ENCODE measurements at places on chromosomes 12 and 14.

GRCh38 chr14:100470523-100470897 is 116.7 kb downstream of the BEGAIN start:
- no peak for DNase-seq

DNA sequence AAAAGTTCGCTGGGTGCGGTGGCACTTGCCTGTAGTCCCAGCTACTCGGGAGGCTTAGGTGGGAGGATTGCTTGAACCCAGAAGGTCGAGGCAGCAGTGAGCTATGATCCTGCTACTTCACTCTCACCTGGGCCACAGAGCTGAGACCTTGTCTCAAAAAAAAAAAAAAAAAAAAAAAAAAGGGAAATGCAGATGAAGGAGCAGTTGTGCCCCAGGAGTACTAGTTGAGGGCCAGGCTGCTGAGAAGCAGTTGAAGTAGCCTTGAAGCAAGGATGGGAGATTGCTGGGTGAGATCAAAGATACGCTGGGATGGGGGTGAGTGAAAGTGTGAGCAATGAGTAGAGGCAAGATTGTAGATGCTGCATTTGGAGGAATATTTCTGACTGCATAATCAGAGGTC is 93.4 kb upstream of the DNM1L start:
- no peak for DNase-seq

GRCh38 chr12:62716866-62717525 is 218.0 kb downstream of the PPM1H start:
- no peak for DNase-seq

- no peak for DNase-seq
Measured at GRCh38 chr12:11888029-11888428, 182.7 kb upstream of the BCL2L14 start.

- DNase-seq, result no peak
Measured at GRCh38 chr14:22793976-22794375, 21.3 kb downstream of the SLC7A7 start.

- DNase-seq, result peak; percentile 4
Measured at GRCh38 chr12:76030341-76031080, 1.1 kb downstream of the PHLDA1 start.

GRCh38 chr14:100056964-100057795 is 8.0 kb upstream of the EVL start:
- no peak for DNase-seq

DNA sequence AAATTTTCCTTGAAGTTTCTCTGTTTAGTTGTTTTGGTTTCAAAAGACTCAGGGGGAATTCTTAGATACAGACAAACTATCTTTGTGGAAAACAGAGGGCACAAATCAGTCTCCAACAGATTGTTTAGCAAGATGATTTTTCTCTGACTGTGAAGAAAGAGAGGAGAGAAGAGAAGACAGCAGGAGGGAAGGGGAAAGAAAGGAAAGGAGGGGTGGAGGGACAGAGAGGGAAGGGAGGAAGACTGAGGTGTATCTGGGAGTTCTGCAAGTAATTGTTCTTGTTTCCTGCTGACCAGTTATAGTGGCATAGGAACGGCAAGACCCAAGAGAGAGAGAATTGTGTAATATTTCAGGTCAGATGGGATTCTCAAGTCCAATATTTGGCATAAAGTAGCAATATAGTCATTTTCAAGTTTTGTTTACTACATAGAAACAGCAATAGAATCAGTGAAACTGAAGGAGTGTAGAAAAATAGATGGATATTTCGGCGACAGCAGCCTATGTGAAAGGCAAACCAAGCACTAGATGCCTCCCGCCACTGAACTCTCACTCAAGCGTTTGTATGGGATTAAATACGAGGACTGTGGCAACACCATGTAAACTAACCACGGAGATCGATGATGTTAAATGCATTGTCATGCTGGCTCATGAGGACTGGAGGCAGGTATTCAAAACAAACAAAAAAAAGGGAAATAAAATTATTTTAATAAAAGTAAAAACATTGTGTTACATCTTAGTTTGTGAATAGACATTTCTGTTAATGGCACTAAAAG is 342.5 kb downstream of the SLC16A7 start:
- no peak for DNase-seq

GRCh38 chr12:98126637-98127335 is 388.6 kb upstream of the TMPO start:
- DNase-seq, result no peak

GRCh38 chr12:65937806-65938205 is 113.5 kb downstream of the HMGA2 start:
- no peak for DNase-seq

DNA sequence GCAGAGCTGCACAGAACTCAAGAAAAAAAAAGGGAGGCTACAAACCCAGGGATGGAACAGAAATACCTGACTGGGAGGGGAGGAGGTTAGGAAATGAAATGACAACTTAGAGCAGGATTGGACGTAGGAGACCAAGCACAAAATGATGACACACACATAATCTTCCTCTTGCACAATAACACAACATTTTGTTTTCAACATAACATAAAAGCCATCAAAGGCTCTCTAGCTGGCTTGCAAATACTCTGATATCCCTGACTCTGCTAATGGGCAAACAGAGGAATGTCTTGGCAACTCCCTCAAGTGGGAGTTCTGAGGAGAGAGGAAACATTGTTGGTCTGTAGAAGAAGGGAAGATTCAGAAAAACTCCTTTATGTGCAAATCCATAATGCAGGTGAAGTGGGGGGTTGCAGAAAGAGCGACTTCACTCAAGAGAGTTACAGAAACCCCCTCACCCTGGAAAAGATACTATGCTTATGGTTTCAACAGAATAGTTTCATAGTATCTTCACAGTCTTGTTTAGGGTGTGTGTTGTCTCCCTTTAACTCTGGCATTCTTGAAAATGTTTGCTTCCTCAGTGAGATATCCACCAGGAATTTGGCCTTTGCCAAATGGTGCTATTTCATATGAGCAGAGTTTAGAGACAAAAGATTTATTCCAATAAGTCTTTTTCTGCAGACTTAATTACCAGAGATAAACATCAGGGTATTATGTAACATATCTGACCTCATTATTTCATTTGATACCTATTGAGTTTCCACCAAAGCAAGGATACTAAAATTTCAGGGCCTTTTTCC is 43.8 kb upstream of the LTBP2 start:
- no peak for DNase-seq

- DNase-seq, result no peak
Measured at GRCh38 chr14:74909501-74909900, 13.6 kb downstream of the RPS6KL1 start.

GRCh38 chr12:57096099-57096572 is 7.2 kb downstream of the NAB2 start:
- DNase-seq, result no peak

- DNase-seq, result no peak
Measured at GRCh38 chr14:64942531-64943111, at the start of gene GPX2. TSS of gene GPX2 (minus strand) at chr14:64942745. CDS start at chr14:64942726, 19 bp downstream.

DNA sequence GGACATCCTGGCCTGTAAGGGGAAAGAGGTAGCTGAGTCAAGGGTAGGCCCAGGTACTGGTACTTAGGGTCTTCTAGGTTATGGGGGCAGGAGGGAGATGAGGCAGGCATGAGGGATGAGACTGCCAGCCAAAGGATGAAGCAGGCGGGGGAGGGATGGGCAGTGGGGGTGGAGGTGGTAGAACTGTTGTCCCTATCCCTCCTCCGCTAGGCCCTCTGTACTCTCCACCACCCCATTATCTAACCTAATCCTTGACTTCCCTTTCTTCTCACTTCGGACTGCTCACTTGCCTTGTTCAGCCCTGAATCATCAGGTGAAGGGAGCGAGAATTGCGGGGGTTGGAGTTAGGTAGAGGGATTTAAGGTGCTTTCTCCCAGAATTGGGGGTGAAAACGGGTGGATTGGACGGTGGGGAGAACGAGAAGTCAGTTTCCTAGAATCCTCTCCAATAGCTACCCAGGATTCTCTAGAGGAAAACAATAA is 562 bp downstream of the PAN2 start:
- no peak for DNase-seq

DNA sequence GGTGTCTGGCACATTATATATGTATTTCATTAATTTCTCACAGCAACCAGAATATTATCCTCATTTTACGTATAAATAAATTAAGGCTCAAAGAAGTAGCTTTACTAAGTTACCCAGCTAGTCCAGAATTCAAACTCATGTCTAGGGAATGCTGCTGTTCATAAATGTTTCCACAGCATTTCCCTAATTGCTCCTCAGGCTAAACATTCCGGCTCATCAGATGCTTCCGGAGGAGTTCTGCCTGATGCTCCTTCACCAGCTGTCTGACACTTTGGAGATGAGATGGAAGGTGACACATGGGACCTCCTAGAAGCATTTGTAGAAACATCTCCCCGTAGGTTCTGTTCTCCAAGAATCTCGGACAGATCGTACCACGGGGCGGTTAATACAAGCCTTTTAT is 12.1 kb downstream of the KRT85 start:
- no peak for DNase-seq

DNA sequence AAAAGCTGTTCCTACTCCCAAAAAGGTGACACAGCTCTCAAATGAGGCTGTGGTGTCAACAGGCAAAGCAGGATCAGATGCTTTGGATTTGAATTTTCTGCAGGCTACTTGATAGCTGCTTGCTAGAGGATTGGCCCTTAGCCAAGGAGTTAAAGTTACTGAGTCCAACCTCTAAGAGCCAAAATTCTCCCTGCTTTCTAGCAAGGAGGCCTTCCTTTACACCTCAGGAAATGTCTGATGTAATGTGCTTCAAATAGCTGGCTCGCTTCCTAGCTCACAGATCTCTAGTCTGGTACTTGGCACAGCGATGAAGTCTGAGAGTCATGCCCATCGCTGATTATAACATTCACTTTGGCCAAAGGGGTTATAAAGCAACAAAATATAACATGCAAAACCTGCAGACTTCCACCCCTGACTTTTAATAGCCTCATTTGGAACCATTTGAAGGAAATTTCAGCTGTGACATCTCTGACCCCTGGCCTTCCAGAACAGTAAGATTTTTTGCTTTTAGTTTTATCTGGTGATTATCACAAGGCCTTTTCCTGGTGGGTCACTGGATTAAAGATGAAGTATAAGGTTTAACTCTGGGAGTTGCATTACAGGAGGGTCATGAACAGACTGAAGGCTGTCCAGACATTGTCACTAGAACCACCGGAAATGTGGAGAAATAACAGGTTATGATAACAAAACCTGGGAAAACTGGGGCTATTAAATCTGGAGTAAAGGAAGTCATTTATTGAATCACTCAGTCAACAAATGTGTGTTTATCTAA is 189.7 kb downstream of the EPS8 start:
- no peak for DNase-seq
